NCI-H1105 (cell line): ENCODE measurements at places on chromosomes 13 and 19.

DNA sequence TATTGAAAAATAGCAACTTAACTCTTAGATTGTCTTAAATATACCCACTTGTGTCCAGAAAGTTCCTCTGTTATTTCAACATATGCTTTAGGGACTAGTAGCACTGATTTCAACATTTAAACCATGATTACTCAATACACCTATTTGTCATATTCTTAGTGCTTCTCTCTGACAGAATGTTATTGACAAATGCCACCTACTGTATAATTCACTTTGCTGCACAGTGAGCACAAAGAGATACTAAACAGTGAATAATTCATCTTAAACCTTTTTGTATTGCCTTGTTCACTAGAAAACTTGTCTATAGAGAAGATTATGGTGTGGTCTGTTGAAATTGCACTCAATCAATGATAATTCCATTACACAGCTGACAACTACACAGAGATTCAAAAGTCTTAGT, 692.6 kb downstream of the PCDH17 start:
- no peak for DNase-seq

DNA sequence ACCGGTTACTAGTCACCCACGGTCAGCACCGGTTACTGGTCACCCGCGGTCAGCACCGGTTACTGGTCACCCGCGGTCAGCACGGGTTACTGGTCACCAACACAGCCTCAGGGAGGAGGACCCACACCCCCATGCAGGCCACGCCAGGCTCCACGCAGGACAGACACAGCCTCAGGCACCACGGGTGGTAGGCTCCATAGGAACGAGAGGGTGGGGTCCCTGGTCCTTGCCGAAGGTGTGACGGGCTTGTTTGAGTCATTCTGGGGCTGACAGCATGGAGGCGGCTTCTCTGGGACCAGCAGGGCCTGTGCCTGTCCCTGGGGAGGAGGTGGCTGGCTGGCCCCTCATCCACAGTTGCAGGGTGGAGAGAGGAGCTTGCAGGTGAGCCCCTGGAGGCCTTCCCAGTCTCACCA, 122.8 kb upstream of the SOX1 start:
- DNase-seq = no peak

GRCh38 chr19:4988770-4989251, 19.9 kb downstream of the KDM4B start:
- no peak for DNase-seq

DNA sequence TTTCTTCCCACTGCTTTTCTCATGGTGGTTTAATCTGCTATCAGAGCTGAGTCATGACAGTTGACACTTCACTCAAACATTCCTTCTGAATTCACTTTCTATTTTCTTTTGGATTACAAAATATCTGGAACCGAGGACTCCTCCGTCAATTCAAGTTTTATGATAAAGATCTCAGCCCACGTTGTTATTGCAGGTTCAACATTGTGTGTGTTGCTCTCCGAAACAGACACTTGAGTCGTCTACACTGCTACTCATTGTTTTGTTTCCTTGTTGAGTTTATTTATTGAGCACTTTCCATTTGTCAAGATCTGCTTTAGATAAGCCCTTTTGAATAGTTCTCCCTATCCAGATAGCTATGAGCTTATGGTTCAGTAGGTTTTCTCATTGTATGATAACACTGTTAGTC, 636.1 kb upstream of the GPC6 start:
- DNase-seq = no peak

DNA sequence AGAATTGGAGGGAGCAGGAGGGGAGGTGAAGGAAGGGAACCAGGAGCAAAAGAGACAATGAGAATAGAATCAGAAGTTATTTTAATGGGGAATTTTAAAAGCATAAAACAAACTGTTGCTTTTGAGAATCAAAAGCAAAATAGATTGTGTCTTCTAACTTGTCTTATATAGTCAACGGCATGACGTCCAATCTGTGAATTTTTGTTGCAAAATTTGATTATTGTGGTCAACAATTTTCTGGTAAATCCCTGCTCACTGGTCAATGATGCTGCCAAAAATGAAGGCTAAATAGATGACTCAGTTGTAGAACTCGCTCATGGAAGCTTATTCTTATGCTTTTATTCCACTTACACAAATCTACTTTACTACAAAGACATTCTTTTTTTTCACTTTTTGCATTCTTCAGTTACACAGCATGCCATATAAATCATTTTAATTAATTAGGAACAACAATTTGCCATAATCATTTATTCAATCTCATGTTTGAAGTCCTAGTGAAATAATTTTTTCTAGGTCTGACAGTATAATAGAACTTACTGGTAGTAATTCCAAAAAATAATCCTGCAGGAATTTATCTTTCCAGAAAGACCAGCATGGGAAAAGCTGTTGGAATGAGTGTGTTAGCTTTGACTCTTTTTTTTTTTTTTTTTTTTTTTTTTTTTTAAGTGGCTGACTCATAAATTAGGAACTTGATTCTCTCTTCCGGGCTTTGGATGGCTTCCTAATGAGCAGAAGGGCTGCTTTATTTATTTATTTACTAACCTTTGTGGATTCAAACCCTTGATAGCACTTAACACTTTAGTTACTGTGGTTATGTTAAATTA, 256.9 kb downstream of the SPRY2 start:
- peak; percentile 53 for DNase-seq

- DNase-seq = no peak
Measured at GRCh38 chr19:34534206-34534605, 52.6 kb downstream of the WTIP start.

DNA sequence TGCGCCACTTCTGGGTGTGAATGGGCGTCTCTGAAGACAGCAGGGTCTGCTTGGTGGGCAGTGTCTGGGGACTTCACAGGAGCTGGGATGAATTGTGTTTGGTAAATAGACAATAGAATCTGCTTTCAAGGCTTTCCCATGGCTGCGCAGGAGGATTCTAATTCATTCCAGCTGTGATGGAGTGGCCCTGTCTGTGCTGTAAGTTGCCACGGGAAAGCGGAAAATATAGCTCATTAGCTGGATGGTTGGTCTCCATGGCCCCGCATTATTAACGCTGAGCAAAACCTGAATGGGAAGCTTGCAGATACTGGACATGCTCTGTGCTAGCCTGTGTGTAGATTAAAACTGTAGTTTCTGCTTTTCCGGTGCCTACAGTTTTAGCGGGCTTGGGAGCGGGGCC, 15.6 kb upstream of the C1QTNF9 start:
- no peak for DNase-seq

- DNase-seq = no peak
Measured at GRCh38 chr13:114067886-114068651, 64.4 kb downstream of the RASA3 start.

GRCh38 chr19:21202865-21203494, 61.1 kb downstream of the ZNF431 start:
- DNase-seq = no peak

GRCh38 chr19:35689836-35690235, 14.5 kb upstream of the ZBTB32 start:
- DNase-seq = no peak

GRCh38 chr19:48458016-48458415, 2.6 kb downstream of the KCNJ14 start:
- no peak for DNase-seq

DNA sequence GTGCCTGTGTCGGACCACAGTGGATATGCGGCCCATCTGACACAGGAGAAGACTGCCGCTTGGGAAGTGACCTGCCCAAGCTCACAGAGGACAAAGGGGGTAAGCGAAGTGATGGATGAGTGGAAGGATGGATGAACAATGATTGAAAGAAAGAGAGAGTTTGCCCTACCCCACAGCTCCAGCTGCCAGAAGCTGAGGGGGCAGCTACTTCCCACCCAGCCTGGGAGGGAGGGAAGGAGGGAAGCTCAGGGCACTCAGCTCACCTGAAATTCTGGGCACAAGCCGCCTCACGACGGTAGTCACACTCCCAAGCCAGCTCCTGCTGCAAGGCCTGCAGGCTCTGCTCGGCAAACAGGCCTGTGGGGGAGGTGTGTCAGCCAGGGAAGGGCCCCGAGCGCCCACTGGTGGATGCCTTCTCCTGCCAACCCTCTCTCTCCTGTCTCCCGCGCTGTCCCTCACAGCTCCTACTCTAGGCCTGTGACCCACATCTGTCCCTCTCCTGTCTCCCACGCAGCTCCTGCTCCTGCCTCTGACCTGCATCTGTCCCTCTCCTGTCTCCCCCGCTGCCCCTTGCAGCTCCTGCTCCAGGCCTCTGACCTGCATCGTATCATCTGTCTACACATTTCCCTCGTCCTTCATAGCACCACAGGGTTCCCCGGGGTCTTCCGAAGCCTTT, 12.0 kb upstream of the NUMBL start:
- no peak for DNase-seq

DNA sequence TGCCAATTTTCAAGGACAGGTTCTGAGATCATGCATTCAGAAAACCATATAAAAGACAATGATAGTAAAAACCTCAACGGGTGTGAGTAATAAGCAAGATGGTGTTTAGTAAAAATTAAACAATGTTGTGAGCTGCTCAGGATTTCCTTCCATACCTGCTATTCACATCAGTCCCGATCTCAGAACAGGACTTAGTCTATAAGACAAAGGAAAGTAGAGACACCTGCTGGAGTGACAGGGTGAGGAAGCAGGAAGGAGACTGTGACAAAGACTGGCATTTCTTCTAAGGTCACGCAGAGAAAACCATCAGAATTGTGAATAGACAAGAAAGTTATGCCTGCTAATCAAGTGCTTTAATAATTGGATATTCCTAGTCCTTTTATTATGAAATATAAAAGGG, 648.0 kb downstream of the DACH1 start:
- no peak for DNase-seq

GRCh38 chr13:100234006-100234405, 145.1 kb downstream of the PCCA start:
- DNase-seq = peak; percentile 24

DNA sequence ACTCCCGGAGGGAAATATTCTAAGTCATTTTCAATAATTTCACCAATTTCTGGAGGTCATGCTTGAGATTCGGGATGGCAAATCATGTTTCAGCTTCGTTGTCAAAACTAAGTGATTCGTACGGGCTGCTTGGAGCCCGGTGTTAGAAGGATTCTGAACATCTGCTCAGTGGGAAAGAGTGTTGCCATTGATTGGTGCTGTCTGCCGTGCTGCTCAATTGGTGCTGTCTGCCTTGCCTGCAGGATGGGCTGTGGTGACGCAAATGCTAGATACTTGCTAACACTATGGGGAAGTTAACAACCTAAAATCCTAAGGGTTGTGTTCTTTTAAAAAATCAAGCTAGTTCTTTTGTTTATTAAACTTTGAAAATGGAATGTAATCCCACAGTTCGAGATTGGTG, 17.3 kb upstream of the CACNG8 start:
- DNase-seq = no peak

- DNase-seq = no peak
Measured at GRCh38 chr19:16419669-16420335, 52.0 kb downstream of the EPS15L1 start.

DNA sequence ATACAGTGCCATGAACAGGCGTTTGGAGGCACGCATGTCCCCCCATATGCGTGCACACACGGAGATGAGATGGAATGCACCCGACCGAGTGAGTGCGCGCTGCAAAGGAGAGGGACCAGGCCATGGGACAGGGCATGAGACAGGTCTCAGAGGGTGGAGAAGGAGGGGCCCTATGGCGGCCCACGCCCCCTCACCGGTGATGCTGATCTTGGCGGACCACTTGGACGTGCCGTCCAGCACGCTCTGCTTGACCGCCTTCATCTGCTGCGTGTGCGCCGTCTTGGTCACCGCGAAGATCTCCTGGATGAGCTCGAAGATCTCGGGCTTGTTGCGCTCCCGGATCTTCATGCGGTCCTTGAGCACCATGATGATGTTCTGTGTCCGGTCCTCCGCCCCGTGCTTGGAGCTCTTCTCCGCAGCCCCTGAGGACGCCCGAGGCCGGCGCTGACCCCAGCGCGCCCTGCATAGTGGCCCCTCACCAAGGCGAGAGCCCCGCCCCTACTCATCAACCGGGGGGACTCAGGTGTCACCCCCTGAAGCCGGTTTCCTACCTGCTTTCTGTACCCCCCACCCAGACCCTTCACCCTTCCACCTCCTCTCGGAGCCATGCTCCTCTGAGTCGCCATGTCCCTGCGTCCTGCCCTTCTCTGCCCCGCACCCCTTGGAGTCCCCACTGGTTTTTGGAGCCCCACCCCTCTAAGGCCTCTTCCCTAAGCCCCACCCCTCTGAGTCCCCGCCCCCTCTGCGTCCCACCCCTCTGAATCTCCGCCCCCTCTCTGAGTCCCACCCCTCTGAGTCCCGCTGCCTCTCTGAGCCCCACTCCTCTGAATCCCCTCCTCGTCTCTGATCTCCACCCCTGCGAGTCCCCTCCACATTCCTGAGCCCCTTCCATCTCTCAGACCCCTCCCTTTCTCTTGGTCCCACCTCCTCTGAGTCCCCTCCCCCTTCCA, 40.8 kb downstream of the UNC13A start:
- no peak for DNase-seq

DNA sequence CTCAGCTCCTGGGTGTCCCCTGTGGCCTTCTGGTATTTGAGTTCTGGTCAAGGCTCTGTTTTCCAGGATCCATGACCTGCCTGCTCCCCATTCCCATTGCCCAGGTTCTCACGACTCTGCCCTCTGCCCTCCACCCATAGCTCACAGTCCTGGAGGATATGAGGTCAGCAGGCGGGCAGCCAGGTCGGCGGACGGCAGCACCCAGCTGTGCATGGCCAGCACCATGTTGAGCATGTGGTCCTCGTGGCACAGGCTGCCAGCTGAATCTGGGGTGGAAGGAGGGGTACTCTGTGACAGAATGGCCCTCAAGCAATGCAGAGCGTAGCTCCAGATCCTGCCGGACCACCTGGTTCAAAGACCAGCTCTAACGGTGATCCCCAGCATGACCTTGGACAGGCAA, 5.1 kb downstream of the RASGRP4 start:
- DNase-seq = no peak

DNA sequence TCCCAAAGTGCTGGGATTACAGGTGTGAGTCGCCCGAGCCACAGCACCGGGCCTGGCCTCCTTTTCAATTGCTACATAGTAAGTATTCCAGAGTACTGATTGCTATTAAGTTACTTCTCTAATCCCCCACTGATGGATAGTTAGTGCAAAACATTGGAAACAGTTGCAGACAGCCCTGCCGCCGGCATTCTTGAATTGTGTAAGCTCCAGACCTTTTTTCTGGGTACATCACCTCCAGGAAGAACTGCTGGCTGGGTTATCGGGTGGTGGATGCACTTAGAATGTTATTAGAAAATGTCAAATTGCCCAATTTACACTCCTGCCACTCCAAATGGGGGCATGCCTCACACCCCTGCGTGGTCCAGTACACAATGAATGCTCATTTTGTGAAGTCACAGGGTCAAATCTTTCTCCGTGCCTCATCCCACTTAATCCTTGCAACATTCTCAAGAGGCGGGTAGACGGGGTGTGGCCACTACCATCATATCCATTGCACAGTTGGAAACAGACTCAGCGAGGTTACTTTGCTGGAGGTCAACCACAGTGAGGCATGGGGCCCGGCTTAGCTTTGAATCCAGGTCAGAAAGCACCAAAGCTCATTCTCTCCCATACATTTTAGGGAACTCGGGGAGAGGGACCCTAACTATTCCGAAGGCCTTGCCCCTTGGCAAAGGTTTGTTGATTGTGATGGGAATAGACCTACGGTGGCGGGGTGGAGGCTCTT, 1.0 kb upstream of the KDM4B start:
- DNase-seq = no peak

DNA sequence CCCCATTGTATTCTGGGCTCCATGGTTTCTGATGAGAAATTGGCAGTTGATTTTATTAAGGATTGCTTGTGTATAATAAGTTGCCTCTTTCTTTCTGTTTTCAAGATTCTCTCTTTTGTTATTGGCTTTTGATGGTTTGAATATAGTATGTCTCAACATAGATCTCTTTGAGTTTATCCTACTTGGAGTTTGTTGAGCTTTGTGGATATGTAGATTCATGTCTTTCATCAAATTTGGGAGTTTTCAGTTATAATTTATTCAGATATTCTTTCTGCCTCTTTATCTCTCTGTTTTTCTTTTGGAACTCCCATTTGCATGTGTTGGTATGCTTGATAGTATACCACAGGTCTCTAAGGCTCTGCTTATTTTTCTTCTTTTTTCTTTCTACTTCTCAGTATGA, 296.6 kb downstream of the ATP8A2 start:
- no peak for DNase-seq
